ENCODE measurements at places on chromosomes 6 and 20.
A peak's percentile ranks its signal among the peaks of the same experiment; 100 is the strongest.

GRCh38 chr20:61629602-61630390, 377.7 kb downstream of the CDH4 start:
- DNase-seq, result no peak

GRCh38 chr20:4053071-4053919, 37.9 kb upstream of the RNF24 start:
- no peak for DNase-seq

GRCh38 chr6:166330612-166331011, 11.7 kb downstream of the SFT2D1 start:
- DNase-seq, result no peak

DNA sequence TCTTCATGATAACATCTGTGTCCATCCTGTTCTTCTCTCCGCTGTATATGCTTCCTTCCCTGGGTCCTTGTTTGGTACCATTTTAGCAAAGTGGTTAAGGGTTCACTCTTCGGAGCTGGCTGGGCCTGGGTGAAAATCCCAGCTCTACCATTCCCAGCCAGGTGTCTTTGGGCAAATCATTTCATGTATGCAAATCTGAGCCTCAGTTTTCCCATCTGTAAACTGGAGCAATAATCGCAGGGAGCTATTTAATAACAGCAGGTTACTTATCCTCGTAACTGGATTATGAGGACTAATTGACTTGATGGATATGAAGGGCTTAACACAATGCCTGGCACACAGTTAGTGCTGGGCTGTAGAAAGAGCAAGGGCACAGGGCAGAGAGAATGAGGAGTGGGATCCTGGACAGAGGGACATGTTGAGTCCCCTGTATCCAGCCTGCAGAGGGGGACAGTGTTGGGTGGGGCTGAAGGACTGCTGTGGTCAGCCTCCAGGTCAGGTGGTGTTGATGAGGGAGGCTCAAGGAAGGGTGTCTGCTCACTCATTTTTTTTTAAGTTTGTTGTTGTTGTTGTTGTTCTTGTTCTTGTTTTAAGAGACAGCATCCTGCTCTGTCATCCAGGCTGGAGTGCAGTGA, 44.3 kb upstream of the FAM83D start:
- no peak for DNase-seq

DNA sequence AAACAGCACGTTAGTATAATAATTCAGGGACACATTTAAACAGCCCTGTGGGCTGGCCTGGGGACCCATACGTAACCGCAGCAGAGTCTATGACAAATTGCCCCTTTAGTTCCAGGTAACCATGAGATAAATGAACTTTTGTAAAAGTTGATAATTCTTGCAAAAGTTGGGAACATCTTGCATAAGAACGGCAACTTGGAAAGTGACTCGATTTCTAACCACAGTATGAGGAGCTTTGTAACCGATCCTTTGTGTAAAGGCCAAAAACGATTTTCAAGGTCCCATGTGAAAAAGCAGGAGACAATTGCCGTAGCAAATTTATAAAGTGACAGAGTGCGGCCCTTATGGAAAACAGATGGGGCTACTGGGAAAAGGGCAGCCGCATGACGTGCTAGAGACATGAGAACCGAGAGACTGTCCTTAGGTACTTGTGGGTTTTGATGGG, 81.6 kb downstream of the PSMG4 start:
- DNase-seq, result no peak

DNA sequence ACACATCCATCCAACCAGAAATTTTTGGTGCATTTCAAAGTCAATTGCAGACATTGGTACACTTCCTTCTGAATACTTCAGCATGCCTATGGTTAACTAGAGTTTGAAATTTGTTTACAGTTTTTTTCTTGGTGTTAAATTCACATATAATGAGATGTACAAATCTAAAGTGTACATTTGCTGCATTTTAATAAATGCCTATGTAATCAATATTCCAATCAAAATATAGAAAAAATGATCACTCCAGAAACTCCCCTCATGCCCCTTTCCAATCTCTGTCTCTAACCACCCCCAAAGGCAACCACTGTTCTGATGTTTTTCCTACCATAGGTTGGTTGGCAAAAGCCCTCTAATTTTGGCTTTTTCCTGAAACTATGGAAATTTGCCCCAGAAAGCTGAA, 7.6 kb upstream of the TGM6 start:
- no peak for DNase-seq

DNA sequence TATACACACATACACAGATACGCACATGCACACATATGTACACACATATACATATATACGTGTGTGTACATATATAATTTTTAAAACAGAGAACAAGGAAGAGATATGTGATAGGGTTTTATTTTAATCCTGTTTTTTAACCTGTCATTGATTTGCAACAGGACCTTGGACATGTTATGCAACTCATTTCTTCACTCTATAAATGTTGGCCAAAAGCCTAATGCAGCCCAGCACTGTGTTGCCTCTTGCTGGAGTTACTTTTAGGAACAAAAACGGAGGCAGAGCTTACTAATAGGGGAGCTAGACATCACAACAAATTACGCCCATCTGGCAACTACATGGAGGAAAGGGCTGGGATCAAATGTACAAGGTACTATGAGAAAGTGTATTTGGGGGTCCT, 179.9 kb upstream of the TAB2 start:
- DNase-seq, result no peak

- DNase-seq, result no peak
Measured at GRCh38 chr6:96542702-96543101, 20.2 kb upstream of the FHL5 start.

DNA sequence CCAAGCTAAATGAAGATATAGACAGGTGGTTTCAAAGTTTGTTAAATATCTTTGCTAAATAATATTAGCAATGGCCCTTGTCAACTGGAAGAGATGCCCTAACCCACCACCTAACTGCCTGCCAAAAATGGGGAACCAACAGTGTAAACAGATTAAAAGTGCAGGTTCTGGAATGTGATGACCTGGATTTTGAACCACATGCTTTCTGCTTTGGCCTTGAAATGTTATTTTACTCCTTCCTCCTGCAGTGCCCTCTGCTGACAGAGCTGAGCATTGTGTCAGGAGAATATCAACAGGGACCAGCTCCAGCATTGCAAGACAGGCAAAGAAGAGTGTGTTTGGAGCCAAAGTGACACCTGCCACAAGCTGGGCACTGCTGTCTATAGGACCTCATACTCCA, 226.6 kb downstream of the MYLK4 start:
- DNase-seq, result peak; percentile 6

DNA sequence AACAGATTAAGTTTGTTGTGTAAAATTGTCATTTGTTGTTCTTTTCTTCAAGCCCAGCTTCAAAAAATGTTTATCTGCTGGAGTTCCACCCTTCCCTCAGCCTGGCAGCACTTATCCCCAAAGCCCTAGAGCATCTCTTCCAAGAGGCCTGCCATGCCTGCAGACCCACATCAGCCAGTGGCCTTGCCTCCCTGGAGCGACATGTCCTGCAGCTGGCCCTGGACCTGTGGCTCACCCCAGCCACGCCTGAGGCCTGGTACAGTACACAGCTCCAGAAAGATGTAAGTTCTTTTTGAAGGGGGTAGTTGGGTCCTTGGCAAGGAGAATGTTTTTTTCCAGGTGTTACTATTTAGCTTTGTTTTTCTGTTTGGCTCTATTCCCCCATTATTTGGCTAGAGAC, 124.8 kb downstream of the CD164 start:
- DNase-seq, result no peak

- no peak for DNase-seq
Measured at GRCh38 chr6:147434516-147434915, 74.0 kb upstream of the SAMD5 start.

GRCh38 chr6:5172041-5172653, 87.0 kb downstream of the PPP1R3G start:
- DNase-seq, result no peak

- DNase-seq, result no peak
Measured at GRCh38 chr6:79461205-79461604, 76.0 kb downstream of the LCA5 start.

DNA sequence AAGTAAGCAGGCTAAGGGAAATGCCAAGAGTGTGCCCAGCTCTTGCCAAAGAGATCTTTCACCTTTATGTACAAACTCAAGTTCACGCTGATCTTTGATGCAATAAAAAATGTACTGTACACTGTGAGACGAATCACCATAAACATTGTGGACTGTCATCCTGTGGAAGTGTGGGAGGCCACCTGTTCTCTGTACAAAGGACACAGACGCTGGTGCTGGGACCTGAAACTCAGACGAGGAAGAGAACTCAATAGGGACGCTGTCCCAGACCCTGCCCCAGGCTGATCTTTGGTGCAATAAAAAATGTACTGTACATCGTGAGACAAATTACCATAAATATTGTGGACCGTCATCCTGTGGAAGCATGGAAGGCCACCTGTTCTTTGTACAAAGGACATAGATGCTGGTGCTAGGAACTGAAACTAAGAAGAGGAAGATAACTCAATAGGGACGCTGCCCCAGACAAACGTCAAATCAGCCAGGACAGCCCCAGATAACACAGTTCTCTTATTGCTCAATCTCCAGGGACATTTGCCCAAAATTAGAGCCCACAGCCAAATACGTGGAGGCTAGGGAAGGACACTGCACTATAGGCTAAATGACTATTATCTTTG, 312.7 kb upstream of the SGK1 start:
- no peak for DNase-seq

GRCh38 chr6:1825277-1825676, 215.6 kb downstream of the FOXC1 start:
- DNase-seq, result no peak

DNA sequence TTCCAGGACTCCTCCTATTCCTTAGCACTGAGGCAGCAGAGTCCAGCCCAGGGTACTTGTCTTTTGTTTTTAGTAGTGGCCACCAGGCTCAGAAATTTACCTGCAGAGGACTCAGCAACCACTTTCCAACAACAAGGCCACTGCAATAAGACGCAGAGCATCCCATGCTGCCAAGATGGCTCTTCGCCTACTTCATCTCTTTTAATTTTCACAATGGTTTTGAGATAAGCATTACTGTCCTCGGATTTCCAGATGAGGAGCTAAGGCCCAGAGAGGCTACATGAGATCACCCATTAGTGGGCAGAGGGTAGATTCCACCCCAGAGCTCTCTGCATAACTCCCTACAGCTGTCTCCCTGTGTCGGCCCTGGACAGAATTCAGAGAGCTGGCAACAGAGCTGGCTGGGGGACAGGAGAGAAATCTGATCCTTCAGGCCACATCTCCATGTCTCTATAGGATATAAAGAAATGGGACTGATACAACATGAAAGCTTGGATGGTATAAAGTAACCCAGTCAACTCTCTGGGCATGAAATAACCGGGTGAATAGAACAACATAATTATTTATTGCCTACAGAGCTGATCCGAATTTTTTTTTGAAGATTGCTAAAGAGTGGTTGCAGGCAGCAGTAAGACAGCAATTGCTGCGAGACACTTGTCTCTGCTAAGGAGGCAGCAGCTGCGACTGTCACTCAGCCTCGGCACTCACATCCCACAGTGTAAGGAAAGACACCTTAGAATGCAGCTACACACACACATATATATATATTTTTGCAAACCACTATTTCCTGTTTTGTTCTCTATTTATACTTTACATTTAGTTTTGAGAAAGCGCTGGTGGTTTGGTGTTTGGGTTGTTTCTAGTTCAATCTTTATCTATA, 37.2 kb downstream of the SCML4 start:
- DNase-seq, result no peak

DNA sequence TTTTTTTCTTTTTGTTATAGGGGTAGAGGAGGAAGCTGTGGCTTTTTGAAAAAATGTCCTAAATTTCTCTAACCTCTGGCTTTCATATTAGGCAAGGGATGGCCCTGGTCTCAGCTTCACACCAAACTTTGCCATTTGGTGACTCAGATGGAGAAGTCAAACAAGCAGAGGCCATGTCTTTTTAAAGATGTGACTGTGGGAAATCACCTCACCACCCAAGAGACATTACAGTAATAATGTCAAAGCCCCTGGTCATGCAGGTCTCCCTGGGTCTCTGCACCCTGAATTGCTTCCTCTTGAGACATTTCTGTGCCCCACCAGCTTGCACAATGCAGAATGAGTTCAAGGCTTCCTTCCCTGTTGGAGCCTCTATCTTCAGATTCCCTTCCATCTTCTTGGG, 39.5 kb upstream of the ADGRF5 start:
- no peak for DNase-seq

DNA sequence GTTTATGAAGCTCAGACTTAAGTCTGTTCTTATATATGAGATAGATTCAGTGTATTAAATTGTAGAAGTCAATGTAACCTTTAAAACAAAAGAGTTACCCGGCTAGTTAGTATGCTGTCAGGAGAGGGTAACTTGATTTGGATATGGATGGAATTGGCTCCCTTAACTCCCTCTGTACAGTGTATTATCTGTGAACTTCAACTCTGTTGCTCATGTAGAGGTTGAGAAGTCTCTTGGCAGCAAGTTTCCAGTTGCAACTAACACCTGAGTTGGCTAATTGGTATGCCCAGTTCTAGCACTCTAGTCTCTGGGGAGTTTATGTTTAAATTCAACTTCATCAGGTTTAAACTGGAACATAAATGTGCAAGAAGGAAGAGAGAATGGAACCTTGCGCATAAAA, 111.0 kb downstream of the NCOA3 start:
- DNase-seq, result no peak

DNA sequence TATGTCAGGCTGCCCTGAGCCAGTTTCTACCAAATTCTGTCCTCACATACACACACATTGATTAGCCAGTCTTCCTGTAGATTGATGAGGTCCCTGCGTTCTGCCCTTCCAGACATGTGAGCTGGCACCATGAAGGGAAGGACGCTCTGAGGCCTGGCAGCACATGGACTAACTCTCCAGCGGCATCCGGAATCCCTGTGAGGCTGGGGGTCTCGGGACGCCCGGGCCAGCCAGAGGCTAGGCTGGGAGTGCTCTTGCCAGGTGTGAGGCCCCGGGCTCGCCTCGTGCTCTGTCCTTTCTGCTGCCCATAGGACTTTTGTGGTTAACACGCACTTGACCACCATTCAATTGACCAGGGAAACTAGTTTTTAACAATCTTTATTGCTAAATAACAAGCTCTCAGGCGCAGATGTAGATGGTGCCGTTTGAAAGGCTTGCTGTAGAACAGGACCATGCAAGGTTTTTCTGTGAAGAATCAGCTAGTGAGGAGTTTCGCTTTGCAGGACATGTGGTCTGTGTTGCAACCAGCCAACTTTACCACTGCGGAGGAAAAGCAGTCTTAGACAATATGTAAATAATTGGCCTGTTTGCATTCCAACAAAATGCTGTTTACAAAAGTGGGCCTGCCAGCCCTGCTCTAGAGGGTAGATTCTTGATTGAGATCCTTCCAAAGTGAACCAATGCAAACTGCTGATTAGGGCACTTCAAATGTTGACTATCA, 29.3 kb downstream of the FOXF2 start:
- no peak for DNase-seq

- DNase-seq, result no peak
Measured at GRCh38 chr6:106199331-106199730, 113.2 kb downstream of the PRDM1 start.

DNA sequence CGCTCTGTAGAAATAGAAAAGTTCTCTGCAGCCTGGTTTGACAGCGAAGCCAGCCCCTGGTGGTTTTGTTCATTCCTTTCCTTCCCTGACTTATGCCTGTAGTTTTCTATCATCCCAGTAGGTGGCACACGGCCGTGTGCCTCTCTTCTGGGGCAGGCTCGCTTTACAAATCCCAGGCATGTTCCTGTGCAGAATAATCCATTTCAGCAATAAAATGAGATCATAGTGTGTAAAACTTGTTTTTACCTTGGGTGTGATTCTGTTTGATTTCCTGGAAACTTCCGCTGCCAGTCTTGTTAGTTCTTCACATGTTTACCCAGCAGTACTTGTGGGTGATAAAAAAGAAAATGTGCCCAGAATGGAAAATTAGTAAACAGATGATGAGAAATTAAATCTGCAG, 7.4 kb upstream of the INSM1 start:
- peak; percentile 9 for DNase-seq

GRCh38 chr6:166397849-166398248, 15.1 kb upstream of the MPC1 start:
- DNase-seq, result no peak

GRCh38 chr6:11388983-11389944, 148.3 kb upstream of the TMEM170B start:
- DNase-seq, result no peak
